ENCODE measurements at places on chromosomes 12 and 14.

GRCh38 chr12:12047682-12048081, 23.1 kb upstream of the BCL2L14 start:
- DNase-seq, result no peak

DNA sequence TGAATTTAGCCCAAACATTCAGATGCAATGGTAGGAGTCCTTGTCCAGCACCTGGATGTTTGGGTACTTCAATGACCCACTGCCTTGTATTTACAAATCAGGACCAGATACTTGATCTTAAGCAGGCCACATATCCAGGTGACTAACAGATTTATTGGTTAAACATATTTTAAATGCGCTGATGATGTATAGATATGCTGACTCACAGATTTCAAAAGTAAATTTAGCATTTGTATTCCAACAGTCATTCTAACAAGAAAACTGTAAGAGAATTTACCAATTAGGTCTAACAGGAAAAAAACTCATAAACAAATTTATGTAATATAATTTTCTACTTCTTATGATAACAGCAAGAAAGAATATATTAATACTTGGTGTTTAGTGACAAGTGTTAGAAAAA, 29.4 kb upstream of the MYF6 start:
- DNase-seq, result no peak

- no peak for DNase-seq
Observed at GRCh38 chr12:67305544-67305943, 36.4 kb downstream of the CAND1 start.

- DNase-seq, result no peak
Observed at GRCh38 chr12:119375075-119375882, 40.8 kb downstream of the CCDC60 start.

DNA sequence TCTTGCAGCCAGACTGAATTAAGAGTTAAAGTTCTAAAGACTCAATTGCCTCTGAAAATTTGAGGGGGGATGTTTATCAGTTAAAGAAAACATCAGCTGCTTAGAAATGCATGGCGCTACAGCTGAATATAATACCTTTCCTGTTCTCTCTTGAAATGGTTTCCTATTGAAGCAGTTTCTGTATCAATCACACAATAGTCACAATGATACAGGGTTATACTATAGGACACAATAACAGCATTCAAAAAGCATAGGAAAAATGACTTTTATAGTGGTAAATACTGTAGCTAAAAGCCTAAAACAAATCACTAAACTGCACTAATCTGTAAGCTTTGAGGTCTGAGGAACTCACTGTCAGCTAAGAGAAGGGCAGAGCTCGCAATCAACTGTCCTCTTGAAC, 15.2 kb downstream of the MDGA2 start:
- no peak for DNase-seq

DNA sequence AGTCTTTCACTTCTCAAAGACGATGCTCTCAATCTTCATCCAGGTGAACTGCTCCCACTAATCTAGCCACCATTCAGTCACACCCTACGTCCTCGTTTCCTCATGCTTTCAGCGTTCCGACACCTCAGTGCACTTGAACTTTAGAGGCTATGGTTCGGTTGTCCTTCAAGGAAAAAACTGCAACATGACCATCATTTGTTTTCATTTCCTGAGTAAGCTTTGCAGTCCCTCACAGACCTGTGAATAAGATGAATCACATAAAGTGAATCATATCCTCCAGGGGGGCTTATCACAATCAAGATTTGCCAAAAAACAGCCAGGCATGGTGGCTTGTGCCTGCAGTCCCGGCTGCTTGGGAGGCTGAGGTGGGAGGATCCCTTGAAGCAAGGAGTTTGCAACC, 80.2 kb downstream of the TMCC3 start:
- no peak for DNase-seq

- no peak for DNase-seq
Observed at GRCh38 chr12:65951697-65952096, 127.4 kb downstream of the HMGA2 start.

- DNase-seq, result no peak
Observed at GRCh38 chr12:121167232-121167820, 34.6 kb downstream of the P2RX7 start.

GRCh38 chr14:68897559-68898155, 81.4 kb downstream of the ACTN1 start:
- DNase-seq, result no peak

DNA sequence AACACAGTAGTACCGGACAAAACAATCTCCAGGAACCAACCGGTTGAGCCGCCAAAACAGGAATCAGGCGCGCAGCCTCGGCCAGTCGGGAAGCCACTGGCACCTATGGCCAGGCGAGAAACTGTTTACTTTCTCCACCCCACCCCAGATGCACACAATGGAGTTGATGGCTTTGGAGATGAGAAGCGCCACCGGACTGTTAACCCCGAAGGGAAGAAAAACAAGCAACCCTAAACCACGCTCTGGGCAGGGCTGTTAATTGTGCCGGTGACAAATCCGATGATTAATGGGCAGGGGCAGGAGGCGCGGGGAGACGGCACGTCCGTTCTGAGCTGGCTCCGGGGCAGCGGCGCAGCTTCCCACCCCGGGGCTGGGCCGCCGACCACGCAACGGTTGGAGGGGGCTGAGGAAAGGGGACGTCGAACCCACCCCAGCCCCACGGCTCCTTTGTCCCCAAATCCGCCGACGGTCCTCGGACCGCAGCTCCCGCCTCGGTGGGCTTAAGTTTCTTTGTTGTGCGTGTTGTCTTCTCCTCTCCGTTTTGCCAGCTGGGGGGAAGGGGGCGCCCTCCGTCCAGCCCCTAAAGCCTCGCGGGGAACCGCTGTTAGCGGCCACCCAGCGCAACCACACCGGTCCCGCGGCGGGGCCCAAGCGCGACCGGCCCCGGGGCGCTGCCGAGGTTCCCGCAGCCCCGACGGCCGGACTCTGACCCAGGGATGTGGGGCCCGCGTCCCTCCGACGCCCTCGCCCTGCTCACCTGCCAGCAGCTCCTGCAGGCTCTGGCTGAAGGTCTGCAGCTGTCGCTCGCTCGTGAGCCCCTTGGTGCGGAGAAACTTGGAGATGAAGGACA, 790 bp downstream of the BTG1 start:
- no peak for DNase-seq

GRCh38 chr14:102930753-102931579, 8.5 kb downstream of the AMN start:
- no peak for DNase-seq

- no peak for DNase-seq
Observed at GRCh38 chr12:19979584-19979983, 388.8 kb upstream of the PDE3A start.

DNA sequence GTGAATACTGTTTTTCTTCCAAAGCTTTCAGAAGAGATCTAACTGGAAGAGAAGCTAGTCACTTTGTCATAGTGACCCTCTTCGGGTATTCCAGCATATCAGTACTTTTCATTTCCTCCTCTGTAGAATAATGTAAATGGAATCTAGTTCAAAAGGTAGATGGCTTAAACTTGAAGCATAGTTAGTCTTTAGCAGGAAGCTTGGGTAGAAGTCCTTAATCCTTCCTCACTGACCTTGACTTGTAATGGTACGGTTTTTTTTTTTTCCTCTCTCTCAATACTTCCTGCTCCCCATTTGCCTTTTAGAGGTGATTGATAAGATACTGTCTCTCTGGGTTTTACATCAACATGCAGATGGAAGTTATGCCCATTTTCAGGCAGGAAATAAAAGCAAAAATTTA, 1.7 kb downstream of the FBXO34 start:
- DNase-seq, result no peak

DNA sequence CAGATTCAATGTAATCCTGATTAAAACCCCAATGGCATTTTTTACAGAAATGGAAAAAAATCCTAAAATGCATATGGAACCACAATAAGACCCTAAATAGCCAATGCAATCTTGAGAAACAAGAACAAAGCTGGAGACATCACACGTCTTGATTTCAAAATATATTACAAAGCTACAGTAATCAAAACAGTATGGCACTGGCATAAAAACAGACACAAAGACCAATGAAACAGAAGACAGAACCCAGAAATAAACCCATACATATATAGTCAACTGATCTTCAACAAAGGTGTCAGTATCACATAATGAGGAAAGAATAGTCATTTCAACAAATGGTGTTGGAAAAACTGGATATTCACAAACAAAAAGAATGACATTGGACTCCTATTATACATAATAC, 9.4 kb upstream of the ABCC9 start:
- no peak for DNase-seq

GRCh38 chr12:95633732-95634465, 82.6 kb upstream of the USP44 start:
- DNase-seq, result no peak

- no peak for DNase-seq
Observed at GRCh38 chr12:108257004-108257403, 82.1 kb downstream of the CMKLR1 start.

GRCh38 chr12:128637642-128638606, 185.8 kb downstream of the SLC15A4 start:
- DNase-seq, result no peak

DNA sequence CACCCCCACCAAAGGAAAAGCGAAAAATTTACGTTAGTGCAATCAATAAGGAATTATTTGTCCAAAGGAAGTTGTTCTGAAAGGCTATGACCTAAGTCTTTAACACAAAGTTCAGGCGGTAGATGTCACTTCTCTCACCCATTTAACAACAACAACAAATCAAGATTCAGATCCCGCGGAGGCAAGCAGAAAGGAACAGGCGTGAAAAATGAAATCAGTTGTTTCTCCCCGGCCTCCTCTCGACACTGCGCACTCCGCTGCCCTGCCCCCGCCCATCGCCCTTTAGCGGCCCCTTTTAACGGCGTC, 1.4 kb downstream of the DENND5B start:
- DNase-seq, result no peak

DNA sequence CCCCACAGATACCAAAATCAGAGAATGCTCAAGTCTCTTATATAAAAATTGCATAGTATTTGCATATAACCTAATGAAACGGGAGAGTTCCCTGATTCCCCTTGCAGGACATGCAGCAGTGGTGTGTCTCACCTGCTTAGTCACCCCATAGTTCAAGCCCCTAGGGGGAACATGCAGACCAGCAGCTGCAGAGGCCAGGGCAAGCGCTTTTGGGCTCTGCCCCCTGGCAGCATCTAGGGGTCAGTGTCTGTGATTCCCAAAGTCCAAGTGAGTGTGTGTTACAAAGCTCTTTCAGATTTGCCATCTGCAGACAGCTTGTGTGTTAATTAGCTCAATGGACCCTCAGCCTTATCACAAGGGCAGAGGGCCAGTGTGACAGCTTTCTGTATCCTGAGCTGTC, 110.1 kb downstream of the DNAI7 start:
- DNase-seq, result no peak

DNA sequence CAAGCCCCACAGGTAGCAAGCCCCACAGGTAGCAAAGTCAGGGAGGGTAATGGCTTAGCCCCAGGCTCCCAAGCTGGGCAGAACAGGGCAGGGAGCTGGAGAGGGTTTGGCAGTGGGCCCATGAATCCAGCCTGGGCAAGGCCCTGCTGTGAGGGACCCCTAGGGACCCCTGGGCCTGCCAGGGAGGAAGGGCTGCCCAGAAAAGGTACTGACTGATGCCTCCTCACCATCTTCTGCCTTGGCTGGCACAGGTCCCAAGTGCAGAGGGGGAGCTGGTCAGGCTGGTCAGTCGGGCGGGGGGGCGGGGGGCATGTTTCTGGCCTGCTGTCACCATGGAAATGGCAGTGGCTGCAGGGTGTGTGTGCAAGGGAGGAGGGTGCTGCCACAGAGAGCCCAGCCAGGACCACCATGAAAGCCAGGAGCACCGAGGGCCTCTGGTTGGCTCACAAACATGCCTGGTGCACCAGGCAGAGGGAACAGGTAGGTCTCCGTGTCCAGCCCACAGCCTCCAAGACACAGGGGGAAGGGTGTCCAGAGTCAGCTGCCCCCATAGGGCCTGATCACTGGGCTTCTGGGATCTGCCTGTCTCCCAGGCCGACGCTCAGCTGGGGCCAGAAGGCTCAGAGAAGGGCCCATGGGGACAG, 1.5 kb upstream of the CRIP2 start:
- no peak for DNase-seq

DNA sequence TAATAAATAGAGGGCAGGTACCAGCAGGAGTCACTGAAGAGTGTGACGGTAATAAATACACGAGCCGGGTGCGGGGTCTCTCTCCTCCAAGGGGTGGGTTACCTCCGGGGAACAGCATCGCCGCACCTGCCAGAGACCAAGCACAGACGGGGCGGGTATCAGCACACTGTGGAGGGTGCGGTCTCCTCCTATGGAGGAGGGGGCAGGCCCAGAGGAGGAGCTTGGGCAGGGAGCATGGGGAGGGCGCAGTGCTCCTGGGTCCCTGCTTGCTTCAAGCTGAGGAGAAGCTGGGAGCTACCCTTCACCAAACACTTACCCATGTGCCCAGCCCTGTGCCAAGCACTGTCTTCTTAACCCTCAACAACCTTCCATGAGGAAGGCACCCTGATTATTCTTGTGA, 12.8 kb downstream of the PGF start:
- DNase-seq, result no peak

GRCh38 chr12:66739940-66740651, 61.2 kb upstream of the GRIP1 start:
- DNase-seq, result no peak

GRCh38 chr14:95663226-95663797, 22.9 kb upstream of the TCL1B start:
- DNase-seq, result no peak

DNA sequence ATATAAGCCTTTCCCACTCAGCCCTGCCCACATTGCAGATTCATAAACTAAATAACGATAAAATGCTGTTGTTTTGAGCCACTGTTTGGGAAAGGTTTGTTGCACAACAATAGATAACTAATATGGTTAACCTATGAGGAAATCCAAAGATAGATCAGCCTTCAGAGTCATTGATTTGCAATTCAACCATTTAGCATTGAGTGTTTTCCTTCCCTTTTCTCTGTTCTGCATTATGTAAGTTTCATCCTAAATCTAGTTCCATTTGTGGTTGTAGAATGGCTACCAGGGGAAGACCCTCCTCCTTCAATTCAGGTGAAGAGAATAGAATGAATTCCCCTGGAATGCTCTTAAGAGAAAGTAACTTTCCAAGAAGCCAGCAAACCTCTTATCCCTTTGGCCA, 19.6 kb downstream of the TC2N start:
- no peak for DNase-seq

DNA sequence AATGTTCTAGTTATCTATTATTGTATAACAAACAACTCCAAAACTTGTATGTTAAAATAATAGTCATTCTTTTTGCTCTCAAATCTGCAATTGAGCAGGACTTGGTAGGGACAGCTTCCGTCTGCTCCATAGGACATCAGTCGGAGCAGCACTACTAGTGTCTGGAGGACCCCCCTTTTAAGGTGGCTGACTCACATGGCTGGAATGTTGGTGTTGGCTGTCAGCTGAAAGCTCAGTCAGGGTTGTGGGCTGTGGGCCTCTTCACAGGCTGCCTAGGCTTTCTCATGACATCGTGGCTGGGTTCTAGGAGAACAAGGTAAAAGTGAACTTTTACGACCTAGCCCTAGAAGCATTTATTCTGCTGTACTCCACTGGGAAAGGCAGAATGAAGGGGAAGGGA, 160.6 kb downstream of the ANO4 start:
- no peak for DNase-seq

GRCh38 chr14:75658957-75659356, 1.7 kb downstream of the ERG28 start:
- DNase-seq, result no peak

- no peak for DNase-seq
Observed at GRCh38 chr12:50166799-50167048, 445 bp downstream of the CERS5 start.

GRCh38 chr12:118465706-118466105, 89.4 kb downstream of the SUDS3 start:
- no peak for DNase-seq

Measured in NCI-H1048 (cell line).